ENCODE measurements at places on chromosomes 4 and X.
A peak's percentile ranks its signal among the peaks of the same experiment; 100 is the strongest.

- DNase-seq: no peak
These were observed 3.3 kb upstream of the BBS7 start for GRCh38 chr4:121873604-121874003.

- DNase-seq: no peak
These were observed 30.7 kb upstream of the PTPN13 start for GRCh38 chr4:86563416-86563815.

DNA sequence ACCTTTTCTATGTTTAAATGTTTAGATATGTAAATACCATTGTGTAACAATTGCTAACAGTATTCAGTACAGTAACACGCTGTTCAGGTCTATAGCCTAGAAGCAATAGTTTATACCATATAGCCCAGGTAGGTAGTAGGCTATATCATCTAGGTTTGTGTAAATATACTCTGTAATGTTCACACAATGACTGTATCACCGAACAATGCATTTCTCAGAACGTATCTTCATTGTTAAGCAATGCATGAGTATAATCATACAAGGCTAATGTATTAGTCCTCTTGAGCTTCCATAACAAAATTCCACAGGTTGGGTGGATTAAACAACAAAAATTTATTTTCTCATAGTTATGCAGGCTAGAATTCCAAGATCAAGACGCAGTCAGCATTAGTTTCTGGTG, 22.7 kb downstream of the ARMCX4 start:
- DNase-seq: no peak

GRCh38 chrX:38081909-38082308, 75.6 kb downstream of the SYTL5 start:
- DNase-seq: no peak

- no peak for DNase-seq
These were observed 100.7 kb upstream of the GRPR start for GRCh38 chrX:16022580-16023200.

- no peak for DNase-seq
These were observed 40.0 kb downstream of the ARSD start for GRCh38 chrX:2889045-2889605.

DNA sequence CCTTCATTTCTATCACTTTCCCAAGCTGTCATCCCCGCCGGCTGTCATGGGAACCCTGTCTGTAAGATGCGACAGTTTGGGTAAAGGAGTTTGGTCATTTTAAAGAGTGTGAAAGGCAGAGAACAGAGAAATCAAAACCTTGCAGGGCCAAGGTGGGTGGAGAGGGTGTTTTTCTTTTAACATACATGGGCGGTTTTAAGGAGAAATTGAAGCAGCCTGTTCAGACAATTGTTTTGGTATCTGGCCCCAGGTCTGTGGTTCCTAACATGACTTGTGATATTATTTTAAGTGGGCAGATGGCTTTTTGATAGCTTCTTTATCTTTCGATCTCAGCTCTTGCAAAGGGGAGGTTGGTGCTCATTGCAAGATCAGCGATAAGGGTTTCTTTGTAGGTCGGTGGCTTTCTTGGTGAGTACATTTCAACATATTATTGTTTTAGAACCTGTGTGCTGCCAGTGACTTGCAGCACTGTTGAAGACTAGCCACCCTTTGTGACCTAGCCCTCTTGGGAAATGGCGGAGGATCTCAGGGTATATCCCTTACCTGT, 3.7 kb downstream of the PPP1R3F start:
- peak; percentile 48 for DNase-seq

GRCh38 chrX:31272472-31272775, 200.6 kb upstream of the FTHL17 start:
- no peak for DNase-seq

GRCh38 chrX:136456133-136456532, 31.6 kb upstream of the BRS3 start:
- no peak for DNase-seq

- no peak for DNase-seq
These were observed 4.8 kb downstream of the SOWAHD start for GRCh38 chrX:119763181-119763580.

DNA sequence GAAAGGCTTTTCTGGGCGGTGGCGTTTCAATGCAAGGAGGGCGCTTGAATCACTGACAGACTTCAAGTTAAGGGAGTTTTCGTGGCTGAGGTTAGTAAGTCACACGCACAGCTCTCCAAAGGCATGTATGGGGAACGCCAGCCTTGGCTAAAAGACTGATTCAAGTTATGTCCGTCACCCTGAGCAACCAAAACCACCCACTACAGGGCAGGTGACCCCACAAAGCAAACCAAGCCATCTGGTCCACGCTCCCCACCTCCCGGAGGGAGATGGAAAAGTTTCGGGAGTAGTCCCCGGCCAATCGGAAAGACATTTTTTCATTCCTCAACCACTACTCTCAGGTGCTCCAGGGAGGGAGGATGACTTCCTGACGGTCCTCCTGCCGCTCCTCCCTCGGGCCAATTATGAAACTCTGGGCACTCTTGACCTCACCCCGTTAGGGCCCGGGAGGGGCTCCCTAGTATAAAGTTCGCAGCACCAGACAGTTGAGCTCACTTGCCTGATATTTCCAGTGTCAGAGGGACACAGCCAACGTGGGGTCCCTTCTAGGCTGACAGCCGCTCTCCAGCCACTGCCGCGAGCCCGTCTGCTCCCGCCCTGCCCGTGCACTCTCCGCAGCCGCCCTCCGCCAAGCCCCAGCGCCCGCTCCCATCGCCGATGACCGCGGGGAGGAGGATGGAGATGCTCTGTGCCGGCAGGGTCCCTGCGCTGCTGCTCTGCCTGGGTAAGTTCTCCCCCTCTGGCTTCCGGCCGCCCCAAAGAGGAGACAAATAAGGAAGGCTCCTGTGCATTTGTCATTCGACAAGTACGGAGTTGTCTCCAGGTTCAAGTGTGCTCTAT, at the start of gene EREG:
Gene EREG, plus strand, starts transcription at position 494 of the 840 bp plus-strand sequence. Its CDS starts 164 bp downstream, at position 658.
- no peak for DNase-seq

DNA sequence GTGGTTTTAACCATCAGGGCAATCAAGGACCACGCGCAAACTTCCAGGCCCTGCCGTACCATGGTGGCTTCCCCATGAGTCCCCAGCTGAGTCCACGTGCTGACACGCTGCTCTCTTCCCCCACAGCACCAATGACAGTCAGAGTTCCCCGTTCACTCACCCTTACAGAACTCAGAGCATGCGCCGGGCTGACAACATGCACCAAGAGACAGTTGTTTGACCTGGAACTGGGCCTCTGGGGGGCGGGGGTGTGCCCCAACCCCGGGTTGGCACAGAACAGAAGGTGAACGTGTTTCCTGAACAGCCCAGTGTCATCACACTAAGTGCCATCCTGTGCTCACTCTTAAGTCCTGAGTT, 29.4 kb downstream of the IRF2 start:
- no peak for DNase-seq

DNA sequence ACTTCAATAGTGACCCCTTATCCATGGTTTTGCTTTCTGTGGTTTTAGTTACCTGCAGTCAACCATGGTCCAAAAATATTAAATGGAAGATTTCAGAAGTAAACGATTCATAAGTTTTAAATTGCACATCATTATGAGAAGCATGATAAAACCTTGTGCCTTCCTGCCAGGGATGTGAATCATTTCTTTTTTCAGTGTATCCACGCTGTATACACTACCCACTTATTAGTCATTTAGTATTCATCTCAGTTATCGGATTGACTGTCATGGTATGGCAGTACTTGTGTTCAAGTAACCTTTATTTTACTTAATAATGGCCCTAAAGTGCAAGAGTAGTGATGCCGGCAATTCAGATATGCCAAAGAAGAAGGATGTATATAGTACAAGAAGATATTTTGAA, 37.7 kb upstream of the TASL start:
- DNase-seq: no peak

GRCh38 chr4:170089274-170089667, 485 bp downstream of the AADAT start:
- no peak for DNase-seq

DNA sequence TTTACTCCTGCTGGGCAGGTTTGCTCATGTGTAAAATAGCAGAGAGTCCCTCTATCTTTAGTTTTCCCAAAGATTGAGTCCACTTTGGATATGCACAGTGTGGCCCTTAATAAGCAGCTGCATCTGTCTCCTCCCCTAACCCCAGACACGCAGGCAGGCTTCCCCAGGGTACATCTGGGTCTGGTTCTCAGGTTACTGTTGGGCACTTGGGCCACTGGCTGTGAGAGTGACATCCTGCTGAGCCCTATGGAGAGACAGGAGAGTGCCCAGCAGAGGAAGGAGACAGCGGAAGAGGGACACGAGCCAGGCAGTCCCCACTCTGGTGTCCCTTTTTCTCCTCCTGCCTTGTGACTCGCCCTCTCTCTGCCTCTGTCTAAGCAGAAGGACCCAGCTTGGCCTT, 16.0 kb downstream of the XK start:
- no peak for DNase-seq

DNA sequence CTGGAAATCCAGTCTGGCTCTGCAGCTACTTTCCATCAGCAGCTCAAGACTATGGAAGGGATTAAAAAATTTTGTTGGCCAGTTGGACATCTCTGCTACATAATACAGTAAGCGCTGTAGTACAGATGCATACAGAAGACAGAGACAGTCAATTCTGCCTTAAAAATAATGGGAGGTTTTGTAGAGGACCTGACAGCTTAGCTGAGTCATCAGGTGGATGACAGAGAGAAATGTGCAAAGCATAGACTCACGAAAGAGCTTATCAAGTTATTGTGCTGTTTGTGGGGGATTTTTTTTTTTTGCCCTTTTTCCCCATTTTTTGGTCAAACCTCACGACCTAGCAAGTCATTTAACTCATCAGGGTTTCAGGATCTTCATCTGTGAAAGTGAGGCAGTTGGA, 149.0 kb upstream of the SCML1 start:
- DNase-seq: no peak

DNA sequence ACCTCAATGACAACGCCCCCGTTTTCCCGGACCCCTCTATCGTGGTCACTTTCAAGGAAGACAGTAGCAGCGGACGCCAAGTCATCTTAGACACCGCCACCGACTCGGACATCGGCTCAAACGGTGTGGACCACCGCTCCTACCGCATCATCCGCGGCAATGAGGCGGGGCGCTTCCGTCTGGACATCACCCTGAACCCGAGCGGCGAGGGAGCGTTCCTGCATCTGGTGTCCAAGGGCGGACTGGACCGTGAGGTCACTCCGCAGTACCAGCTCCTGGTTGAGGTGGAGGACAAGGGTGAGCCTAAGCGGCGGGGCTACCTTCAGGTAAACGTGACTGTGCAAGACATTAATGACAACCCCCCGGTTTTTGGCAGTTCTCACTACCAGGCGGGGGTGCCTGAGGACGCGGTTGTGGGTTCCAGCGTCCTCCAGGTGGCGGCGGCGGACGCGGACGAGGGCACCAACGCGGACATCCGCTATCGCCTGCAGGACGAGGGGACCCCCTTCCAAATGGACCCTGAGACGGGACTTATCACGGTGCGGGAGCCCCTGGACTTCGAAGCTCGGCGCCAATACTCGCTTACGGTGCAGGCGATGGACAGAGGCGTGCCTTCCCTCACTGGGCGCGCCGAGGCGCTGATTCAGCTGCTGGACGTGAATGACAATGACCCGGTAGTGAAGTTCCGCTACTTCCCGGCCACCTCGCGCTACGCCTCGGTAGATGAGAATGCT, 2.2 kb downstream of the FAT4 start:
- no peak for DNase-seq

DNA sequence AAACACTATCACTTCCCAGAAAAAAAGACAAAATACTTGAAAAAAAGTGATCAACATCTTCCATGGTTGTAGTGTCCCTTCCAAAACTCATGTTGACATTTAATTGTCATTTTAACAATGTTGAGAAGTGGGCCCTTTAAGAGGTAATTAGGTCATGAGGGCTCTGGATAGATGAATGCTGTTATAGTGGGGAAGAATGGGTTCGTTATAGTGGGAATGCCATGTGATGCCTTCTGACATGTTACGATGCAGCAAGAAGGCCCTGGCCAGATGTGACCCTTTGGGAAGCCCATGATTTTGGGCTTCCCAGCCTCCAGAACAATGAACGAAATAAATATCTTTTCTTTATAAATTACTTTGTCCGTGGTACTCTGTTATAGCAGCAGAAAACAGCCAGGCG, 4.0 kb upstream of the SLC10A6 start:
- no peak for DNase-seq

- DNase-seq: no peak
These were observed 101.6 kb downstream of the KLHL8 start for GRCh38 chr4:87118826-87119225.

GRCh38 chr4:131316086-131316485, 1833.0 kb upstream of the PCDH10 start:
- DNase-seq: no peak

- DNase-seq: no peak
These were observed 40.5 kb downstream of the MED14 start for GRCh38 chrX:40694802-40695201.

GRCh38 chr4:142959173-142959572, 113.1 kb upstream of the INPP4B start:
- DNase-seq: no peak

DNA sequence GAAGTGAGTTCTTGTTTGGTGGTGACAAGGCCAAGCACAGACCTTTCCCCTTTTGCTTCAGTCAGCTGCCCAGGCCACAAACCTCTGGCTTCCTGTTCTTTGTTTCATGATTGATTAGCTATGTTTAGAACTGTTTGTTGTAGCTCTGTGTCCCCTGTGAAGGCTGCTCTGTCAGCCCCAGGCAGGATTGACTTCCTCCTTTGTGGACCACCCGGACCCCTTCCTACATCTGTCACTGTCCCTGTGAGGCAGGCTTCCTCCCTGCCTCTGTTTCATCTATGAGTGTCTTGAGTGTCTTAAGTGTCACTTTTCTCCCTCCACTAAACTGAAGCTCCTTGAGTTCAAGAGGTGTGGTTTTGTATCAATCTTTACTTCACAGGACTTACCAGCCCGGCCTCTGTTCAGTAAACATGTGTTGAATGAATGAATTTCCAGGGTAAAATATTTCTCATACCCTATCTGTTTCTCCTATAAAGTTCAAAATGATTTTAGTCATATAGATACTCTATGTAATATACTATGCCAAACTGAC, 83.5 kb downstream of the ZNF674 start:
- DNase-seq: no peak

- DNase-seq: peak; percentile 60
These were observed 111.5 kb downstream of the AFAP1 start for GRCh38 chr4:7828011-7828720.

- no peak for DNase-seq
These were observed 18.9 kb upstream of the ABLIM2 start for GRCh38 chr4:8177552-8177951.

- DNase-seq: no peak
These were observed 250.1 kb downstream of the SNCA start for GRCh38 chr4:89586864-89587263.

- peak; percentile 5 for DNase-seq
These were observed 6.4 kb upstream of the FGG start for GRCh38 chr4:154618708-154619315.

DNA sequence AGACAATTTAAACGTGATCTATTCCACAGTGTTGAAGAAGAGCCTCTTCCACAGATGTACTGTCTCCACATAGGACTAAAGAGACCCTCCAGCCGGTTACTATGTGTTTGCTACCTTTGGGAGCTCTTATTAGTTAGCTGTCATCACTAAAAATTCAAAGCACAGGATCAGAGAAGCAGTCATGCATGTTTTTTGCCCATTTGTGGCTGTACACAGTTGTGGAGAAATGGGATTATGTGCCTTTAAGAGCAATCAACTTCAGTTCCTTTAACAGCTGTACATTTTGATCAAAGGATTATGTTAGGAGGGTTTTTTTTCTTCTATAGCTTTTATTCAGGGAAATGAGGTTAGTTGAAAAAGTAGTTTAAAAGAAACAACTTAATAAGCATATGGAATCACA, 149.0 kb upstream of the SPOCK3 start:
- no peak for DNase-seq

Measured in stimulated activated naive CD4-positive, alpha-beta T cell treated with Interleukin-2 at 50 U/mL for 16 hours (primary cell).